ENCODE measurements at places on chromosomes 13 and 19.

GRCh38 chr13:98415326-98416070 lies 161.4 kb downstream of the STK24 start:
- no peak for DNase-seq

DNA sequence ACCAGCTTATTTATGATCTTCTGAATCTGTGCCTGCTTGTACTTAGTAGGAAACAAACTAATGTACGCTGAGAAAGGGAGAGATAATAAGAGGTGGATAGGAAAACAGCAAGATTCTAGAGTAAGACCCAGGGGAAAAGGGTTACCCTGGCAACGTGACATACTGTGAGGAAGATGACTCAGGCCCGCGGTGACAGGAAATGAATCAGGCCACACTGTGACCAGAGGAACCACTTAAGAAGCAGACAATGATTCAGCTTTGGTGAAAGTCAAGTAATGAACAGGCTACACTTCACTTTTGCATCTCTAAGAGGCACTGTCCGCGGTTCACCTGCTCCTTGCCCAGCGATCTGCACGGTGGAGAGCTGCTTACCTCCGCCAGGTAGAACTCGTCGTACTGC lies 158.2 kb downstream of the NALCN start:
- peak; percentile 31 for DNase-seq

- DNase-seq: peak; percentile 15
Observed at GRCh38 chr19:13483215-13483614, 23.1 kb downstream of the CACNA1A start.

GRCh38 chr13:31775686-31776085 lies 36.4 kb downstream of the RXFP2 start:
- no peak for DNase-seq

GRCh38 chr13:80245162-80245733 lies 95.7 kb downstream of the SPRY2 start:
- no peak for DNase-seq

DNA sequence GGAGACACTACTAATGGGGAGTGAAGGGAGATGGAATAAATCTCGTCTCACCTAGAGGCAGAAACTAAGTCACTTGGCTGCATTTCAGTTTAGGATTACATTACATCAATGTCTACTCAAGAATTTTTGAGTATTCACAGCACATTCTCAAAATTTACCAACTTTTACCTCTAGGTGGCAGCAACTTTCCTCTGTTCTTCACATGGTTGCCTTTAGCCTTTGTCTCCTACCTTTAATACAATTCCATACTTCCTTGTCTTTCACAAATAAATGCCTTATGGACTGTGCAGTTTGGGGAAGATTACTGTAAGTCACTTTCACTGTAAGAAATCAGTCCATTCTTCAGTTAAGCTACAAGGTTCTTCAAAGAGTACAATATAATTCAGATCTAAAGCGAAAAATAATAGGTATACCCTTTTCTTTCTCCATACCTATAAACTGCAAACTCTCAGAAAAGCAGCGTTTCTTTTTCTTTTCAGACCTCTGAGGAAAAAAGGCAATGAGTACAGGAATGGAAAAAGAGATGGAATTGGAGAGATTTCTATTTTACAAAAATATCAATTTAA lies 379.4 kb downstream of the KLF12 start:
- peak; percentile 82 for DNase-seq

DNA sequence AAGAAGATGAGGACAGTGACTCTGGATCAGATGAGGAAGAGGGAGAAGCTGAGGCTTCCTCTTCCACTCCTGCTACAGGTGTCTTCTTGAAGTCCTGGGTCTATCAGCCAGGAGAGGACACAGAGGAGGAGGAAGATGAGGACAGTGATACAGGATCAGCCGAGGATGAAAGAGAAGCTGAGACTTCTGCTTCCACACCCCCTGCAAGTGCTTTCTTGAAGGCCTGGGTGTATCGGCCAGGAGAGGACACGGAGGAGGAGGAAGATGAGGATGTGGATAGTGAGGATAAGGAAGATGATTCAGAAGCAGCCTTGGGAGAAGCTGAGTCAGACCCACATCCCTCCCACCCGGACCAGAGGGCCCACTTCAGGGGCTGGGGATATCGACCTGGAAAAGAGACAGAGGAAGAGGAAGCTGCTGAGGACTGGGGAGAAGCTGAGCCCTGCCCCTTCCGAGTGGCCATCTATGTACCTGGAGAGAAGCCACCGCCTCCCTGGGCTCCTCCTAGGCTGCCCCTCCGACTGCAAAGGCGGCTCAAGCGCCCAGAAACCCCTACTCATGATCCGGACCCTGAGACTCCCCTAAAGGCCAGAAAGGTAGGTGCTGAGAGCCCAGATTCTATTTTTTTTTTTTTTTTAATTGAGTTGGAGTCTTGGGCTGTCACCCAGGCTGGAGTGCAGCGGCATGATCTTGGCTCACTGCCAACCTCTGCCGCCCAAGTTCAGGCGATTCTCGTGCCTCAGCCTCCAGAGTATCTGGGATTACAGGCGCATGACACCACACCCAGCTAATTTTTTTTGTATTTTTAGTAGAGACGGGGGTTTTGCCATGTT lies 2.3 kb downstream of the PPP1R15A start:
- no peak for DNase-seq

DNA sequence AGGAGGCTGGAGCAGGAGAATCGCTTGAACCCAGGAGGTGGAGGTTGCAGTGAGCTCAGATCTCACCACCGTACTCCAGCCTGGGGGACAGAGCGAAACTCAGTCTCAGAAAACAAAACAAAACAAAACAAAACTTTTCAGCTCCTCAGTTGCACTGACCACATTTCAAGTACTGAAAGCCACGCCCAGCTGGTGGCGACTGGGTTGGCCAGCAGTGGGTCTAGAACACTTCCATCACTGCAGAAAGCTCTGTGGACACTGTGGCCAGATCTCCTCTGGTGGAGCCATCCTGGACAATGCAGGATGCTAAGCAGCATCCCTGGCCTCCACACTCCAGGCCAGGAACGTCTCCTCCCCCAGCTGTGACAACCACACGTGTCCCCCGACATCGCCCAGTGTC lies 21.1 kb downstream of the TLE2 start:
- DNase-seq: no peak

DNA sequence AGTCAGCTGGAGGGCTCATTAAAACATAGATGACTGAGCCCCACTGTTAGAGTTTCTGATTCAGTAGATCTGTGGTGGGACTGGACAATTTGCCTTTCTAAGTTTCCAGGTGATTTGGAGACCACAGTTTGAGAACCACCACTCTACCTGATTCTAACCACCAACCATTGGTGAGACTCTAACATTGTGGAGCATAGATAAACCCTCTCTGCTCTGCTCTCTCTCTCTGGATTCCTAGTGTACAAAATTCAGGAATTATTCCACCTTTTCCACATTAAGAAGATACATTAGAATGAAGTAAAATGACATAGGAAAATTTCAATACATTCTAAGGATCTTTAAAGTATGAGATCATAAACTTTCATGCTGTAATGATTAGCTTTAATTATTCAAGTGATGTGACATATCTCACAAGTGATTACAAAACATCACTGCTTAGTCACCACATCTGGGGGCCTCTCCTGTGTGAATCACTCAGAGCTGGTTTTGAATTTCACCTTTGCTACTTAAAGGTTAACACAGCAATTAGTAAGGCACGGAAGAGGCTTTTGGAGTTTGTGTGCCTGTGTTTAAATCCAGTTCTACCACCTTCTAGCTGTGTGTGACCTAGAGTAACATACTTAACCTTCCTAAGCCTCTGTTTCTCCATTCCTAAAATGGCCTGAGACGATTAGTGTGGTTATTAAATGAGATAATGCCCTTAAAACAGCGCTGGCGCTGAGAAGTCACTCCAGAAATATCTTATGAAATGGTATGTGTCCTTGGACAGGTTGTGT lies 78.5 kb upstream of the NBEA start:
- DNase-seq: peak; percentile 19

GRCh38 chr13:46571909-46572595 lies 19.1 kb downstream of the LRCH1 start:
- peak; percentile 72 for DNase-seq

- DNase-seq: no peak
Observed at GRCh38 chr13:92804346-92804745, 422.3 kb upstream of the GPC6 start.

DNA sequence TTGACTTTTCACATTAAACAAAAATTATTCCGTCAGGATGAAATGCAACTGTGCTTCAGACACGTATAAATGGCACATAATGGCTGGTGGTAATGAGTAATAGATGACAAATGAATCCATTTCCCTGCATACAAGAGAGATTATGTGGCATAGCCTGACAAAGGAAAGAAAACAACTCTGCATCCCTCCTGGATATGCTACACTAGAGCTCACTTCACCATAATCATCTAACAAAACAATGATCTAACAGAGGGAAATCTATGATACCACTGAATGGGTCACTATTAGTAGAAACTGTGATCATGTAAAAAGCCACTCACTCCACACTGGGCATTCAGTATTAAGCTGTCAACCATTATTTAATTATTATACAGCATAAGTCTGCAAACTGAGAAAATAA lies 1498.4 kb downstream of the EFNB2 start:
- no peak for DNase-seq

DNA sequence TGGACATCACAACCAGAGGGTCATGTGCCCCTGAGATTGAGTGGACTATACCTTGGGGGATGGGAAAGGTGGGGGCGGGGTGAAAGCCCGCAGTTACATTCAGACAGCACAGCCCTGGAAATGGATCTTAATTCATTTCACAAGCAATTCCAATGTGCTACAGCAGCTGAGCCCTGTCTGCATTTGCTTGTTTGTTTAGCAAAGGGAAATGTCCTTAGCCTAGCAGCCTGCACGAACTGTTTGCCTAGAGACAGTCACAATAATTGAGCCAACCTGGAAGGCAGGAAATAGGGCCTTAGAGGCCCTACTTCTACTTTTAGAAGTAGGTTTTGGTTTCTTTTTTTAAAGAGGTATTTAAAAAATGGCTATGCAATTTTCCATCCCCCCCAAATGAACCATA lies 177.3 kb upstream of the KL start:
- DNase-seq: peak; percentile 31

DNA sequence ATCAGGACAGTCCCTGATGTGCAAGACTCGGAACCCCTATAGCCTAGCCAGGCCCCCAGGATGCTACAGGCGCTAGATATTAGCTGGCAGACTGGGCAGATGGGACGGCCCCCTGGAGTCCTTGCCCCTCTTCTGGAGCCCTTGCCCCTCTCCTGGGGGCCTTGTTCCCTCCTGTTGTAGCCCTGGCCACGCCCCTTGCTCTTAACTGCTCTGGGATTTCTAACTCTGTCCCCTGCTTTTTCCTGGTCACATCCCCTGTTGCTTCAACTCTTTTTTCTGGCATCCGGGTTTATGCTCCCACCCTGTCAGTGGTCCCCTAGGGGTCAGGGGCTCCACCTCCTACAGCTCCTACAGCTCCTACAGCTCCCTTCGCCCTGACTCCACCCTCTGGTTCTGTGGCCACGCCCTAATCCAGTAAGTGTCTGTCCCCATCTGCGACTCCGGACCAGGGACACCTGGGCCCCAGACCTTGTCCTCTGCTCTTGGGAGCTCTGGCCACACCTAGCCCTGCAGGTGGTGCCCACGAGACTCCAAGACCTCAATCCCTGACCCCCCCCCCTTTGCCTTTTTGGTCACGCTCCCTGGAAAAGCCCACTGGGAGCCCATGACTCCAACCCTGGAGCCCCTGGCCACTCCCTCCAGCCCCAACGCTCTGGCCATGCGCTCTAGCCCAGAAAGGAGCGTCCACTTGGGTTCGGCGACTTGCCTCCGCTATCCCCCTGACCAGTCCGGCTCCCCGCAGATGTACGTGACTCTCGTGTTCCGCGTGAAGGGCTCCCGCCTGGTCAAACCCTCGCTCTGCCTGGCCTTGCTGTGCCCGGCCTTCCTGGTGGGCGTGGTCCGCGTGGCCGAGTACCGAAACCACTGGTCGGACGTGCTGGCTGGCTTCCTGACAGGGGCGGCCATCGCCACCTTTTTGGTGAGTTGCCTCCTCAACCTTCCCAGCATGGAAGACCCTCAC lies 6.8 kb downstream of the PLPPR2 start:
- no peak for DNase-seq

DNA sequence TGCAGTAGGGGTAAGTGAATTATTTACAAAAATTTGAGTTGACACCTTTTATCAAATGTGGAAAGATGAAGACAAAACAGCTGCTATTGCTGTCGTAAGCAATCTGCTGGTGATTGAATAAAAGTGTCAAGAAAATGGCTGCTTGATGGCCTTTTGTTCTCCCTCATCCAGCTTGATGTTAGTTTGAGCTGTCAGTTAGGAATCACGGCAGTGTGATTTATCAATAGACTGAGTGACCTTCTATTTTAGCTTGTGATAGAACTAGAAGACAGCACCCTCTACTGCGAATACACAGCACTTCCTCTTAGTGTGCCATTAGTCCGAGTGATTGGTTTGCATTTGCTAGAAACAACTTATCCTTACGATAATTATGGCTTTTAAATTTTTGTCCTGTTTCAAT lies 76.3 kb downstream of the MZT1 start:
- DNase-seq: no peak

DNA sequence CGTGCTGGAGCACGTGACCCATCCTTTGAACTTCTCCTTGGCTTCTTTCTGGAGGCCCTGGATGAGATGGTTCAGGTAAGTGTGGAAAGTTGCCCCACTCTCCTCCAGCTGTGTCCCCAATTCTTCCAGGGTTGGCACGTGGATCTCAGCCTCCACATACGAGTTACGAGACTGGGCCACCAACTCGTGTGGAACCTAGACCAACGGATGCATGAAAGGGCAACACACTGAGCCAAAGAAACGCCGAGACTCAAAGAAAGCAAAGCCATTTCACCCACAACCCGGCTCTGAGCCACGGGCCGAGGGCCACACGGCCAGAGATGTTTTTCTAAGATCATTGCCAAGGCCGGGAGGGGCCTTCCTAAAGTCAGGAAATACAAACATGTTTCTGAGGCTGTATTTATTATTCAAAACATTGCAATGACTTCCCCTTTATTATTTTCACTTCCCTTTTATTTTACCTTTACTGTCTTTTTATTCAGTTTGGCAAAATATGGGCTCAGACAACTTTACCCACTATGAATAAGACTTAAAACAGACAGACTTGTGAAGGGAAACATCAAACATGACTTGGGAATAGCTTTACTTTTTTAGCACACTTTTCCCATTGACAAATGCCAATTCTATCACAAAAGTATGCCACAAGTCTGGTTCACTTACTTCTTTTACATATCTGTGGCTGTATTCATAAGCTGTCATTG lies 94.6 kb downstream of the KL start:
- no peak for DNase-seq

DNA sequence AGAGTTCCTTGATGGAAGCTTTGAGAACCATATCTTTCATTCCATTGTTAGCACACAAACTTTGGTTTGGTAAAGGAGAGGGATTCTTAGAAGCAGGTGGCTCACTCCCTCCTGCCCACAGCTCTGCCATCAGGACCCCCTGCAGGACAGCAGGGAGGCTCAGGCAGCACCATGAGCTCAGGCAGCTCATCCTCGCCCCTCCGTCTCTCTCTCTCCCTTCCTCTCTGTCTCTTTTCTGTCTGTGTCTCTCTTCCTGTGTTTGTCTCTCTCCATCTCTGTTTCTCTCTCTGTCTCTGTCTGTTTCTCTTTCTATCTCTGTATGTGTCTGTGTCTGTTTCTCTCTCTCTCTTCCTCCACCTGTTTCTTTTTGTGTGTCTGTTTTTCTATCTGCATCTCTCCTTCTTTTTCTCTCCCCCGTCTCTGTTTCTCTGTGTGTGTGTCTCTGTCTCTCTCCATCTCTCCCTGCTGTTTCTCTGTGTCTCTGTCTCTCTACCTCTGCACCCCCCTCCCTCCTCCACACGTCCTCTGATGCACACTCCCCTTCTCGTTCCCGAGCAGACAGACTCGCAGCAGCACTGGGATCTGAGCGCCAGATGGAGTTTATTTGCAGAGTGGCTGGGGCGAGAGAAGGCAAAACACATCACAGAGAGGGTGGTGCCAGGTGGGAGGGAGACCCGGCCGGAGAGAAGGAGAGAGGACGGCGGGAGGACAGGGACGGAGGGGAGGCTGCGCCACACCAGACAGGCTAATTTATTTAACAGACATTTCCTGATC lies 8.7 kb downstream of the SBK2 start:
- peak; percentile 64 for DNase-seq
